ENCODE measurements at places on chromosomes 2 and 18. TPM values are rescaled to one million over a fixed set of nuclear protein-coding genes. Genes with fewer than 3 reads are reported as not detected.

Gene NYAP2
- not detected for total RNA-seq

DNA sequence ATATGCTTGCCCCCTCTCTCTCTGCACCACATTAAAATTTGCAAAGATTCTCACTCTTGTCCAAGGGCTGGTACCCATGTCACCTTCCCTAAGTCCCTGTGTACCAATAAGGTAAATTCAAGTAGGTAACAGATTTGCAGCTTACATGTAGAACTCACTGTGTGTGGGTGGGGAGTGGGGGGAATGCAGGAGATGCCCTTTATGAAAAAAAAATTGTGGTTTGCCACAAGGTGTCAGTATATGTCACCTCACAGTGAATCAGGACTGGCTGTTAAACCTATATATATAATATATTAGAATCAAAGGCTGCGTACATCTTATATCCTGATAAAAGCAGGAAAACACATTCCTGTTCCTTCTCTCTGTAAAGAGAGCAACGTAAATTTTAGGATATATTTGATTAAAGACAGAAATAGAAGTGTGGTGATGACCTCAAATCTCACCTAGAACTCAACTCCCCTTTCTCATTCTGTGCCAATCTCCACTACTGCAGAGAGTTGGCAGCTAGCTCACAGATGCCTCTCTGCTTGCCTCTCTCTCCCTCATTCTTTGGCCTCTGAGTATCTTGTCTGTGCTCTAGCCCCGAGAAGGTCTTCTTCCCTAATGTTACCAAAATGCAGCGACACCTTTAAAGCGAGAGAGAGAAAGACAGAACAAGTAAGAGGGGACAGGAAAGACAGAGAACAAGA lies 536 bp downstream of the XDH start:
- H3K4me3 ChIP-seq = no peak overlapping the region
- H3K4me1 ChIP-seq = peaks cover 34% of the 10 kb centered on the region
- no peaks in the 10 kb centered on the region for H3K36me3 ChIP-seq
- no peaks in the 10 kb centered on the region for H3K27me3 ChIP-seq
- DNase-seq = peak; percentile 39

DNA sequence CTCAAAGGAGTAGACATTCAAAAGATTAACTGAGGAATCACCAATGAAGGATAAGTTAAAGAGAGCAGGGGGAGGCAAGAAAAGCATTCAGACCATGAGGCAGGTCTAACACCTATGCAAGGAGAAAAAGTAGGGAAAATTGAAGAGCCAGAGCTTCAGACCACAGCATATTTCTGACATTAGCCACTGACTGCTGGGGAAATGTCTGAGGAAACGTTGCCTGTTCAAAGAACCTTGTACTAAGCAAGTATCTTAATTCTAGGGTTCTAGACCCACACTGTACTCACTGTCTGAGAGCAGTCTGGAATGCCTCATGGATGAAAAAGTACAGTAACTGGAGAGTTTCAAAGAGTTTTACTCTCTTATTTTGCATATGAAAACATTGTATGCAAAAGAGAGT lies 39.5 kb upstream of the TFPI start:
- no peak for DNase-seq
- no peak overlapping the region for H3K4me3 ChIP-seq
- H3K27ac ChIP-seq = no peak overlapping the region
- no peaks in the 10 kb centered on the region for H3K27me3 ChIP-seq
- no peaks in the 10 kb centered on the region for H3K4me1 ChIP-seq

- peaks cover 22% of the 10 kb centered on the region for H3K27me3 ChIP-seq
- H3K4me3 ChIP-seq = no peak overlapping the region
- no peaks in the 10 kb centered on the region for H3K4me1 ChIP-seq
- H3K27ac ChIP-seq = no peak overlapping the region
- no peaks in the 10 kb centered on the region for H3K36me3 ChIP-seq
Observed at GRCh38 chr2:242063436-242063835, 193.9 kb downstream of the RTP5 start.

DNA sequence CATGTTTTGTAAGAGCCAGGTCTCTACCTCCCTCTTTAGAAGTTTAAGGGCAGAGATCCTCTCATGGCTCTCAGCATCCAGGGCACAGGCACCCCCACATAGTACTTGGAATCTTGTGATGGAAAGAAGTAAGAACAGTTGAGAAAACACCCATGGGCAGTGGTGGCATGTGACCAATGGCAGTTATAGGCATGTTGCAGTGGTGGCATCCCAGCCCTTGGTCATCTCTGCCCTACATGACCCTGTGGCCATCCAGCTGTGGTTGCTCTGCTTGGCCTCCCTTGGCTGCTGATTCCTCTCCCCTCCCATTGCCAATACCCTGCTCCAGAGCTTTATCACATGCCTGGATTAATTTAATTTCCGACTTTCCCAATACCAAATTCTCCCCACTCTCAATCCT lies 13.3 kb upstream of the MSH2 start:
- no peak overlapping the region for H3K27ac ChIP-seq
- no peaks in the 10 kb centered on the region for H3K4me1 ChIP-seq
- H3K27me3 ChIP-seq = no peaks in the 10 kb centered on the region
- H3K4me3 ChIP-seq = no peak overlapping the region
- H3K36me3 ChIP-seq = peaks cover 22% of the 10 kb centered on the region

- peak overlapping the region; percentile 94 for H3K27ac ChIP-seq
- H3K27me3 ChIP-seq = no peaks in the 10 kb centered on the region
- peaks cover 6% of the 10 kb centered on the region for H3K36me3 ChIP-seq
- peak overlapping the region; percentile 19 for H3K4me3 ChIP-seq
Observed at GRCh38 chr2:101114815-101115214, 36.4 kb downstream of the TBC1D8 start.

DNA sequence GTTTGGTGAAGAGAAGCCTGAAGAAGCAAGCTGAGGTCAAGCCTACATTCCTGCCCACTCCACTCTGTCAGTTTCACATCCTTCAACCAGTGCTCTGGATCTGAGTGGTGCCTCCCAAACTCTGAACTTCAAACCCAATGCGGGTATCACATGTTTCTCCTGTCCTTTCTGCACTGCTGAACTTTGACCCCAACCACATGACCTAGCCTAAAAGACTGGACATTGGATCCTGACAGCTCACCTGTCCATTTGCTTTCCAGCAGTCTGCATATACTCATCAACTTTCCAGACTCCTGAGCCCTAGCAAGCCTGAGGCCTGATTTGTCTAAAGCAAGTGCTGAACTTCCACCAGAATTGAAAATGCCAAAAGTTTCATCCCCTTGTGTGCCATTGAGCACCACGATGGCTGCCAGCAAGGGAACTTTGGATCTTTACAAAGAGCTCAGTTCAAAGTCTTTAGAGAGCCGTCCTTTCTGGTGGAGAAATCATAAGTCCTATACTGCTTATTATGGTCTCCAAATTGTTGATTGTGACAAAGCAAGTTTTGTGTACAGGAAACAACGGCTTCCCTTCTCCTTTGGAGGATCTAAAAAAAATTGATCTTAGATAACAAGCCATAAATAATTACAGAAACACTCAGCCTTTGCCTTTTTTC lies 37.6 kb upstream of the ITGA6 start:
- no peak overlapping the region for H3K4me3 ChIP-seq
- no peaks in the 10 kb centered on the region for H3K4me1 ChIP-seq
- no peaks in the 10 kb centered on the region for H3K36me3 ChIP-seq
- no peak for DNase-seq
- no peaks in the 10 kb centered on the region for H3K27me3 ChIP-seq

DNA sequence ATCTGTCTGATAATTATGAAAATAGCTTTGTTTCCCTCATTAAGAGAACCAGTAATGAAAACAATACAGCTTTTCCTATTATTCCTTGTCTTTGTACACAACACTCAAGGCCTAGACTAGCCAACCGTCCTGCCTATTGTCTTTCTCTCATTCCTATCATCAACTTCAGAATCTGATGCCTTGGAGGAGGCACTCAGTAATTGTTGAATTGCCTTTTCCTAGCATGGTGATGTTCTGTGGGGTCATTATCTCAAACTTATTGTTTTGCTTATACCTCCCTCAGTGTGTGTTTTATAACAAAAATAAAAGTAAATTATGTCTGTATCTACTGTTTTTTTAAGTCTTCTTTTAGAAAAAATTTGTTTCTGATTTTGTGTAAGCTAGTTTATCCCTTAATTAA lies 208.7 kb downstream of the RIT2 start:
- H3K27ac ChIP-seq = no peak overlapping the region
- H3K36me3 ChIP-seq = no peaks in the 10 kb centered on the region
- H3K27me3 ChIP-seq = no peaks in the 10 kb centered on the region
- no peaks in the 10 kb centered on the region for H3K4me1 ChIP-seq

DNA sequence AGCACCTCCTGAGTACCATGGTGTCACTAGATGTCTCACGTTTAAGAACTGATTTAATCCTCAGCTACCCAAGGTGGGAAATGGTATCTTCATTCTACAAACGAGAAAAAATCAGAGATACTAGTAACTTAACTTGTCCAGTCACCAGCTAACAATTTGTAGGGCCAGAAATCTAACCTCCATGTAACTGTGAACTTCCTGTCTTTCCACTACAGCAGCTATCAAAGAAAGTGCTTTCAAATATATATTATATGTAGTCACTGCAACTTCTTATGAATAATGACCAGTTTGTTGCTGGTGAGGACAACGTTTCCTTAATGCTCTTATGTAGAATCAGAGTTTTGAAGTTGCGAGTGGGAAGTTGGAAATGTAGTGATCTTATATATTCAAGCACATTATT lies 1.9 kb downstream of the REV1 start:
- peaks cover 14% of the 10 kb centered on the region for H3K4me1 ChIP-seq
- no peak for DNase-seq
- no peak overlapping the region for H3K27ac ChIP-seq
- H3K4me3 ChIP-seq = peak overlapping the region; percentile 86
- H3K27me3 ChIP-seq = no peaks in the 10 kb centered on the region

- H3K4me3 ChIP-seq = no peak overlapping the region
- no peak overlapping the region for H3K27ac ChIP-seq
- no peaks in the 10 kb centered on the region for H3K4me1 ChIP-seq
- 0 out of 2 replicates have a peak, but pooled peaks cover 4% of the 10 kb centered on the region for H3K27me3 ChIP-seq
- DNase-seq = peak; percentile 31
Observed at GRCh38 chr2:30914456-30914855, 107.2 kb upstream of the CAPN13 start.

All from PC-3 (cell line).